Stimulated activated CD4-positive, alpha-beta T cell treated with anti-CD3 and anti-CD28 coated beads, Interleukin-2, amount 100 ng/mL, for 4 hours (primary cell): ENCODE measurements at places on chromosomes 2 and 18.

GRCh38 chr2:108917526-108917925 is 71.5 kb downstream of the EDAR start:
- no peak for DNase-seq

DNA sequence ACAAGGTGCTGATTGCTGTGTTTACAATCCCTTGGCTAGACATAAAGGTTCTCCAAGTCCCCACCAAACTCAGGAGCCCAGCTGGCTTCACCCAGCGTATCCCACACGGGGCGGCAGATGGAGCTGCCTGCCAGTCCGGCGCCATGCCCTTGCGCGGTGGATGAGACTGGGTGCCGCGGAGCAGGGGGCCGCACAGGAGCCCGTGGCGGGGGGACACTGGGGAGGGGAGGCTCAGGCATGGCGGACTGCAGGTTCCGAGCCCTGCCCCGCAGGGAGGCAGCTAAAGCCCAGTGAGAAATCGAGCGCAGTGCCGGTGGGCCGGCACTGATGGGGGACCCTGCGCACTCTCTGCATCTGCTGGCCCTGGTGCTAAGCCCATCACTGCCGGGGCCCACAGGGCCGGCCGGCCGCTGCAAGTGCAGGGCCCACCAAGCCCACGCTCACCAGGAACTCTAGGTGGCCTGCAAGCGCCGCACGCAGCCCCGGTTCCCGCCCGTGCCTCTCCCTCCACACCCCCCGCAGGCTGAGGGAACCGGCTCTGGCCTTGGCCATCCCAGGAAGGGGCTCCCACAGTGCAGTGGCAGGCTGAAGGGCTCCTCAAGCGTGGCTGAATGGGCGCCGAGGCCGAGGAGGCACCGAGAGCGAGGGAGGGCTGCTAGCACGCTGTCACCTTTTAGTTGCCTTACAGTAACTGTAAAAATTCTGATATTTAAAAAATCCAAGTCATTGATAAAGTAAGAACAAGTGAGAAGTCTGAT is 930.0 kb upstream of the FSHR start:
- no peak for DNase-seq

GRCh38 chr18:44093253-44093652 is 587.4 kb upstream of the SETBP1 start:
- no peak for DNase-seq

- no peak for DNase-seq
Measured at GRCh38 chr18:53935803-53936202, 288.7 kb downstream of the MBD2 start.

DNA sequence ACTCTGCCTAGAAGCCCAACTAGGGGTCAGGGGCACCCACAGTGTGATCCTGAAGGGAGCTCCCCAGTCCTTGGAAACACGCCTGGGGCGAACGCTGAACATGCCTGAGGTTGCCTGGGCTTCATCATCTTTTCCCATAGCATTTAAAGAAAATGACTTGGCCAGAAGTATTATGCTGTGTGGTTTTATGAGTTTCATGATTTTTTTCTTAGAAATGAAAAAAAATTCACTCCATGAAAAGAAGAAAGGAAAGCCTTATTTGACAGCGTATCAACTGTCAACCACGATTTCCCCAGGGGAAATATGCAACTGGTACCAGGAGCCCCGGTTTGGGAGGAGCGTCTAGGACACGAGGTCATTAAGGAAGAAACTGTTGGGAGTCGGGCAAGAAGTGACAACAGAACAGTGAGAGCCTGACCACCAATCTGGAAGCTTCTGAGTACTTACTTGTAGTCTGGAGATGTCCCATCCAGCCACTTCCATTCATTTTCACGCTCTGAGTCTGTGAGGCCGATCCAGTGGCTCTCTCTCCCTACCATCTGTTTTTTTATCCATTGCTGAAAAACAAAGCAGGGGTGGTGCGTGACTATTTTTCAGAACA is 63.5 kb upstream of the THOC1 start:
- DNase-seq, result no peak

DNA sequence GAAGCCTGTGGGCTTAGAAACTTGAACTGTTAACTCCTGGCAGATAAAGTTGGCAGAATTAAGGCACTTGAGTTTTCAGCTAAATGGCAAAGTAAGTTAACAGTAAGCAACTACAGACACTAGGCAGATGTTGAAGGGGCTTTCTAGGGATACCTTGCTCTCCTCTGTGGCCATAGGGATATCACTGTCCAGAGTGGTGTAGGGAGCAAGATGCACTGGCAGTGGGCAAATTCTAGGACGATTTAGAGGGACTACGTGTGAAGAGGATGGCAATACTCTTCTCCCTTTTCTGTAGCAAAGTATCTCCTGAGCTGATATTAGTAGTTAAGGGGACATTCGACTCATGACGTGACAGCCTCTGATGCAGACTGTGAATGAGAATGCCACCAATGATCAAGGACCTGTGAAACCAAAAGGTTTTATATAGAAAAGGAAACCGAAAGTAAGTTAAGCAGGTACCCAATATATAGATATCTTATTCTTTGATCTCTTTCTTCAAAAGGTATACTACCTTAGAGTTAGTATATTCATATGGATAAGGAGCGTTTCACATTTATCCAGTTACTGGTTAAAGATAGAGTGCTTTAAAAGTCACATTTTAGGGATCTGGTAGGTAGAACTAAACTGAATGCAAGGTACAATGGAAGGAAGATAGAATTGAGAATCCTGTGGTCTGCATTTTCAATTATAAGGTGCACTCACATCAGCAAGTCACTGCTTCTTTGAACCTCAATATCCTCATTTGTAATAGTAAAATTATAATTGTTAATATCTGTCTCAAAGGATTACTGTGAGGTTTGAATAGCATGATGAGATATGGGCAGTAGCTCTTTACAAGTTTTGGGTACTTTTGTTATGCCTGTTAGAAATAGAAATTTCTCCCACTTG is 106.4 kb downstream of the KCNH7 start:
- no peak for DNase-seq

DNA sequence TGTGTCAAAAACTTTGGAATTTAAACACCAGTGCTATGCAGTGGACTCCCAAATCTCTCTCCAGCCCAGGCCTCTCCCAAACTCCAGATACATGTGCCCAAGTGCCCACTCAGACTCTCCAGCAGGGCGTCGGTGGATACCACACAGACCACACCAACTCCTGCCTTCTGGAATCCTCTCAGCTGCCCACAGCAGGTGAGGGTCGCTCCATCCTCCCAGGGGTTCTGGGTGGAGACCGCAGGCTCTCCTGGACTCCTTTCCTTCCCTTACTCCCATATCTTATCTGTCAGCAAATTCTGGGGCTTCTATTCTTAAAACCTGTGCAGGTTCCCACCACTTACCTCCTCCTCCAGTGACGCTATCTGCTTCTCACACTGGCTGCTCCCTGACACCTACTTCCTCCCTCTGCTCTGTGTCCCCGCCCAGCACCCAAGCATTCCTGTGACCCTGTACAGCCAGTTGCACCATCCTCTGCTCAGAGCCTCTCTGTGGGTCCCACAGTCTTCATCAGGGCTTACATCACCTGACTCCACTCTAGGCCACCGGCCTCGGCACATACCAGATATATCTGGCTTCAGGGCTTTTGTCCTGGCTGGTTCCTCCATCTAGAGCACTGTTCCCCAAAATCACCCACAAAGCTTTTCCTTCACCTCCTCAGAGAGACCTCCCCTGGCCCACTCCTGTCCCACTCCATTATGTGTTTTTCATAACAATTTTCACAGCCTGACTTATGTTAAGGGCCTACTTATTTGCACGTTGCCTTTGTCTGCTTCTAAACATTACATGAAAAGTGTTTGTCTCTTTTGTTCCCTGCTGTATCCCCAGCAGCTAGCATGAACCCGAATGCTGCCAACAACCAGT is 2.6 kb upstream of the IMP4 start:
- no peak for DNase-seq

DNA sequence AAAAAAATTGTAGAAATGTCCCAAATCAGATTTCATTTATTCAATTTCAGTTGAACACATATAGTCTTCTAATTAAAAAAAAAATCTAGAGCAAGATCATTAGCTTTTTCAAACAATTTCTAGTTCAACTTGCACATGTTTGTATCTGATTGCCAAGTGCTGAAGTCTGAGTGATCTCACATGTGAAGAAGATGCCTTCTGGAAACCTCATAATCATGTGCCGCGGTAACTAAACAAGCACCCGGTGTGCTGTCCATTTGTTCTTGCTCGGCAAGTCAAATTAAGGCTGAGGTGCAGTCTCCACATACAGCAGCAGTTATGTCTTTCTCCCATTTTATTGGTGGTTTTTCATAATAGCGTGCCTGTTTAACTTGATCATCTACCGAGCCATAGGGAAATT is 18.7 kb downstream of the CABLES1 start:
- DNase-seq, result no peak

DNA sequence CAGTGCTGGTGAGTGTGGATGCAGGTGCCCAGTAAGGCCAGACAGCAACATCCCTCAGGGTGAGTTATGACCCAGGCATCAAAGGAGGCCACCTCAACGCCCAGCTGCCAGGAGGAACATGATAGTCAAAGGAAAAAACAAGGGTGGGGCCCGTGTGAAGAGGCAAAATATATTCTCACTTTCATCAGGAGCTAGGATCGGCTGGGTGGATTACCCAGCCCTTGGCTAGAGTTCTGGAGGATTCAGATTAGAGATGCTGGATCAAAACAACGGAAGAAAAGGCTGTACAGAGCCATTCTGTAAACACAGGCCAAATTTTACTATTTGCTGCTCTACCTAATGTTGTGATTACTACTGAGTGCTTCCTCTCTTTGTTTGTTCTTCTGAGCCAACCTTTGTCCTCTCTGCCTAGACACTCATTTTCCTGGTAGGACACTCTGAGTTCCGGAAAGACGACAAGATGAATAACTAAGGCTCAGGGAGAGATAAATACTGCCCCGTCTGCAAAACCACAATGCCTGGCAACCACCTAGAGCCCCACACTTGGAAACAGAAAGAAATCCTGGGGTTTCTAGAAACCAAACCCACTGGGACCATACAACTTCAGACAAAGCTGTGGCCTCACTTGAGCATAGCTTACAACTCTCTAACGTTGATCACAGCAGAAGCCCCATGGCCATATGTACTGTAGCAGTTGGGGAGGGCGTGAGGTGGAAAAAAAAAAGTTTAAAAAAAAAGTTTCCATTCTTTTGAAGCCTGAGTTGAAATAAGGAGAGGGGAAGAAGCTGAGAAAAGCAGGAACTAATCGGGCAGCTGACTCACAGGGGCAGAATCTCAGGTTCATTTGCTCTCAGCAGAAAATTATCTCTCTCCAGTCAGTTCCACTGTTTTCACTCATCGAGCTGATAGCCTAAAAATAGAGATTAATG is 17.8 kb upstream of the PMAIP1 start:
- DNase-seq, result no peak

DNA sequence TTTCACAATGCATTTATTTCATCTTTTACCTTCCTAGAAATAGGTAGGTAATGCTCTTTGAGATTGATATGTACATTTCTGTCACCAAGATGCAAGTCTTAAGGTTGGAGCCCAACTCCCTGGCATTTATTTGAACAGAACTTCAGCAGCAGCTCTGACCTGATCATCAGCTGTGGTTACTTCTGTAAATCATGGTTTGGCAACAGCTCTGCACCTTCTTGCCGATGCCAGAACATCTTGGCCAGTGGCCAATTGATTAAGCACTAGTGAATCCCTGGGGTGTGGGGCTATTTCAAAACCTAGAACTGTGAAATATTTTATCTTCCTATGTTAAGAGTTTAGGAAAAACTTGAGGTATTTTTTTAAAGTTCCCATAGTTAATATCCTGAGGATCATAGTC is 124.8 kb upstream of the NYAP2 start:
- no peak for DNase-seq

- no peak for DNase-seq
Measured at GRCh38 chr2:14634489-14635390, 2.2 kb downstream of the LRATD1 start.

GRCh38 chr2:118264232-118264990 is 176.1 kb downstream of the INSIG2 start:
- no peak for DNase-seq

DNA sequence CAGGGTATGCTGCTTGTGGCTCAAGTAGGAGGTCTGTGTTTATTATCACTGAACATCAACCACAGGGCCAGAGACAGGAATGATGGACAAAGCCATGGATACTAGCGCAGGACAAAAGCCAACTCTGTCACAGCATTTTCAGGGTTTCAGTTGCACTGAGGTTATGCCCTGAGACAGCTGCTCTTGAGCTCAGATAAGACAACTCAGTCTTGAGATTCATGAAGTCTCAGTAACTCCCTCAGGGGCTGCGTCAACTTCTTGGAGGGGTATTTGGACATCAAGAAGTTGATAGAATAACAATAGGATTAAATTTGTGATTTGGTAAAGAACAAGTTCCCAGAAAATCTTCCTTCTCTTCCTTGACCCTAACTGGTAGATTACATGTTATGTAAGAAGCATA is 287.0 kb upstream of the SLC14A2 start:
- no peak for DNase-seq

- no peak for DNase-seq
Measured at GRCh38 chr2:38265461-38265860, 111.6 kb downstream of the ATL2 start.

GRCh38 chr2:1636791-1637415 is 107.4 kb downstream of the PXDN start:
- no peak for DNase-seq
